NCI-H1105 treated with DMSO at 0.1 percent for 48 hours (cell line): ENCODE measurements at places on chromosomes 1 and 21.

DNA sequence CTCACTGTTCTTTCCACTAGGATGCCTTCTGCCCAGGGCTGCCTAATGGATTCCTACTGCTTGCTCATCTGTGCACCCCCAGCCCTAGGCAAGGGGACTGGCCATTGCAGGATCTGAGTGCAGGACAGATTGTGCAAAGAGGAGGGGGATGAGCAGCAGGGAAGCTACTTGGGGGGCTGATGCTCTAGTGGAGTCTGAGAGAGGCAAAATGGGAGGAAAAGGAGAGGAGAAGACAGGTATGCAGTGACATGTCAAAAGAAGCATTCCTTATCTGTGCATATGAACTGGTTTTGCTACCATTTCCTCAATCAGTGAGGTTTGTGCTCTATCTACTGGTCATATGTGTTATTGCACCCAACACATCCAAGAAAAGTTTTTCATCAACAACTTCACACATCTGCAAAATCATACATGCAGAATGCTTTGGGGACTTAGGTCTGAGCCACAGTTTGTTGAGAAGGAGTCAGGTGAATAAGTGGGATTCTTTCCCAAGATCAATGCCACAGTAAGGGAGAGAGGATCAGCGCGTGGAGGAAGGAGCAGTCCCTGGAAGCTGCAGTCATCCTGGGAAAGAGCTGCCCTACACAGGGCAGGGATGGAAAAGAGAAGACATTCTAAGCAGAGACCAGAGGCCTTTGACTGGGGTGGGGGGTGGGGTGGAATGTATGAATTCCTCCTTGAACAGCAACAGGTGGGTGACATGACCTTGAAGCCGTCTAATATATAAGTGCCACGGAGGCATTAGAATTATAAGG lies 14.4 kb downstream of the SLC5A9 start:
- DNase-seq = peak; percentile 48

GRCh38 chr1:241716915-241717656 lies 65.0 kb downstream of the WDR64 start:
- no peak for DNase-seq

GRCh38 chr1:69191335-69191734 lies 376.4 kb upstream of the LRRC7 start:
- DNase-seq = peak; percentile 97

DNA sequence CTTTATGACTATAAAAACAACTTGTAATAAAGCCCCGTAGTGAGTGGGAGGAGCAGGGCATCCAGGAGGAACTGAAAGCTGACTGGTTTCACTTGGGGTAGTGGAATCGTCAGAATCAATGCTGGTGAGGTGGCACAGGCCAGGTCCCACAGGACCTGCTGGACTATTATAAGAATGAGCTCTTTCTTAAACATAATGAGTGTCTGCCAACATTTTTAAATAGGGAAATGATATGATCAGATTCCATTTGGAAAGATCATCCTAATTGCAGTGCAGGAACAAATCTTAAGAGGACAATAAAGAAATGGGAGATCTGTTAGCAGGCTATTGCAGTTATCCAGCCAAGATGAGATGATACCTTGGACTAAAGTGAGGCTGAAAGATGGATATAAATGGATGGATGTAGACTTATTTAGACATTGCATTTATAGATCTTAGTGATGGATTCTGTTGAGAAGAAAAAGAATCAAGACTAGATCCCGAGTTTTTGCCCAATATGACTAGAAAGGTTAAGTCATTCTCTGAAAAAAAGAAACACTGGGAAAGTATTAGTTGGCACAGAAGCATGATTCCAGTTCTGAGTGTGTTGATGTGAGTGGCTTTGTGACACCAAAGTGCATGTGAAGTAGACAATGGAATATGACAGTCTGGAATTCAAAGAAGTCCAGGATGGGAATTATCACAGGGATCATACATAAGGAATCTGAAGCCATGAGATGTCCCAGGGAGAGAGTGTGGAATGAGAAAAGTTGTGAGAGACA lies 153.3 kb upstream of the SGIP1 start:
- DNase-seq = no peak

GRCh38 chr1:8571200-8571984 lies 246.0 kb downstream of the RERE start:
- DNase-seq = no peak

DNA sequence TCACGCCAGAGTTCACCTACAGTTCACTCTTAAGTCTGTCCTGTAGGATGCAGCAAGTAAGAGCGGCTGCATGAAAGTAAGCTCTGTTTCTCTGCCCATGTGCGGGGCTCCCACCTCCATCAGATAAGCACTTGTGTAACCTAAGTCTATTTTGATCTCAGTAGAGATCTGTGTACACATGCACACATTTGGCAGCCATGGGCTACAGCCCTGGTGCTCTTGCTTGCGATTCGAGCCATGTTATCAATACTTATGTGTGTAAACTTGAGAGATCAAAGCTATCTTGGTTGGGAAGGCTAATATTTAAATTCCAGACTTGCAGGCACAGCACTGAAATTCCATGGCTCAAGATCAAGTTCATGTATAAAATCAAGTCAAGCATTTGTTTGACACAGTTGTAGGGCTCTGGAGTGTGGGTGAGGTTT lies 244.7 kb upstream of the FGGY start:
- no peak for DNase-seq

DNA sequence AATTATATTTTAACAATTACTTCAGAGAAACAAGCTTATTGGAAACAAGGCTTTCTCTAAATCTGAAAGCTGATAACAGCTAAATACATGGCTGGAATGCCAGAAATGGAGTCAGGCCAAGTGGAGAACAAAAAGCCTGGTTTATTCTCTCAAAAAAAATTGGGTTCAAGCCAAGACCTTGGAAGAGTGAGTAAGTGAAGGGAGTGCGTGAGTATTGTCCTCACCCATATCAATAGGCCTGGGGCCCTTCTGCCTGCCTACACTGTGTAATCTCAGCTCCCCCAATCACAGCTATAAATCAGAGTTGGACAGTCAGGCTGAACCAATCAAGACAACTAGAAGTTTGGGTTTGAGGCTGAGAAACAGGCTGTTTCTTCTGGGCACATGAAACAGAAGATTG lies 7.4 kb downstream of the KYAT3 start:
- DNase-seq = peak; percentile 88

- DNase-seq = peak; percentile 55
Measured at GRCh38 chr1:162878000-162878596, 17.1 kb upstream of the CCDC190 start.

- no peak for DNase-seq
Measured at GRCh38 chr1:29672416-29673227, 436.3 kb downstream of the PTPRU start.
